ENCODE measurements at places on chromosomes 4 and X.

DNA sequence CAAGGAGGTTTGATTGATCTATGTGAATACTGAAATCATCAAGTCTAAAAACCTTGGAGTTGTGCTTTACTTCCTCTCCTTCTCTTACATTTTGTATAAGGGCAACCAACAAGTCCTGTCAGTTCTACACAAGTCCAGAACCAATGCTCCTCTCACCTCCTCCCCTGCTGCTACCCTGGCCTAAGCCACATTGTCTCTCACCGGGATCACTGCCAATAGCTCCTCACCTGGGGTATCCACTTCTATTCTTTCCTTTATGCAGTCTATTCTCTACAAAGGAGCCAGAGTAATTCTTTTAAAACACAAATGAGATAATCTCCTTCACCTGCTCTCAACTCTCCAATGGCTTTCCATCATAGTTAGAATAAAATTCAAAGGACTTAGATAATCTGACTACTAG is 13.3 kb upstream of the ARHGEF6 start:
- no peak for DNase-seq

GRCh38 chr4:30863021-30863420 is 142.9 kb downstream of the PCDH7 start:
- DNase-seq, result no peak

GRCh38 chrX:120302434-120302833 is 8.8 kb downstream of the TMEM255A start:
- DNase-seq, result peak; percentile 55

DNA sequence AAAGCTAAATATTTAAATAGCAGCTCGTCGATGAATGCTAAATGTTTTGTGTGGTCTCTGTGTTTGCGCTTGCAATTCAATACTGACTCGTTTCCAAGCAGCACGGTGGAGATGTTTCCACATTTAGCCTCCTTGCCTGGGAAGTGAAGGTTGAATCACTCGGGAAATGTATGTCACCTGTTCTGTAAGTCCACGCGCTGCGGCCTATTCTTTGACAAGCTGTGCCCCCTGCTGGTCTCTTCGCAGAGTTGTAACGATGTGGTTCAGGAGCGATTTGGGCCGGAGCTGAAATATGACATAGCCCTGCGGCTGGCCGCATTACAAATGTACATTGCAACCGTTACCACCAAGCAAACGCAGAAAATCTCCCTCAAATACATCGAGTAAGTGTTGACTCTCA is 89.6 kb upstream of the PRPS2 start:
- DNase-seq, result peak; percentile 6

DNA sequence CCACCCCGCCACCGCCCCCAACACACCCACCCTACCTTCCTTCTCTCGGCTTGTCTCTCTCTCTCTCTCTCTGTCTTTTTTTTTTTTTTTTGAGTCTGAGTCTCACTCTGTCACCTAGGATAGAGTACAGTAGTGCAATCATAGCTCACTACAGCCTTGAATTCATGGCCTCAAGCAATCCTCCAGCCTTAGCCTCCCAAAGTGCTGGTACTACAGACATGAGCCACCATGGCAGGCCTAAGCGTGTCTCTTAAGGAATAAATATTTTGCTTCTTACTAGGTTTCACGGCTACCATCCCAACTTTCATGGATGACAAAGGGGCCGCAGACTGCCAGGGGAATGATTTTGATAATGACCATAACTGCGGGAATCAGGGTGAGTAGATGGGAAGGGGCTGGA is 55.8 kb downstream of the SSX7 start:
- DNase-seq, result no peak

DNA sequence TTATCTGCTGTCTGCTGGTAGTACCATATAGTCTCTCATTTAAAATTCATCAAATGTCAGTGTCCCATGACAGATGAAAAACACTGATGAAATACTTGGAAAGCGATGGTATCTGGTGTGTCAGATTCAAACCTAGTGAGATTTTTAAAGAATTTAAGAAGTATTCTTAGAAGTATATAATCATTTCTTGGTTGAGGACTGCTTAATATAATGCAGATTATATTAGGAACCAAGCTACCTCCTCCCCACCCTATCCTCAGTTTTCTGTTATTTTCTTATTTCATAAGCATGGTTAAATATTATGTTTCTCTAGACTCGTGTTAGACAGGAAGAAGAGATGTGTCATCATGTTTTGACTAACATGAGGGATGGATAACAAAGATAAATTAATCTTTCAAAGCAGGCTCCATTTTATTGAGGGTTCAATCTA is 118.5 kb downstream of the GLUD2 start:
- DNase-seq, result no peak

DNA sequence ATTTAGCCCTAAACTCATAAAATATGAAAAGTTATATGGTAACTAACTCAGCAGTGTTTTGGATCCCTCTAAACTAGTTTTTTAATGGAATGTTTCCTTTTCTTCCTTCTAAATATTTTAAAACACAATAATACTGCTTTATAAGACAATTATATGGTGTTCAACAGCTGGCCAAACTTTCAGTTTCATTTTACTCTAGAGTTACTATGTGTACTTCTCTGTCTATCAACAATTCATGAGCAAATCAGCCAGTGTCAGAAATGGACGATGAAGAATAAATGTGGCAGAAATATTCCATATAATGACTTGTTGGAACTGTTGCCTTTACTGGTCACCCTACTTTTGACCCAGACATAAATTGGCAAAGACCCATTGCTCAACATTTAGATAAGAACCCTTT is 64.8 kb upstream of the CXXC4 start:
- DNase-seq, result no peak

DNA sequence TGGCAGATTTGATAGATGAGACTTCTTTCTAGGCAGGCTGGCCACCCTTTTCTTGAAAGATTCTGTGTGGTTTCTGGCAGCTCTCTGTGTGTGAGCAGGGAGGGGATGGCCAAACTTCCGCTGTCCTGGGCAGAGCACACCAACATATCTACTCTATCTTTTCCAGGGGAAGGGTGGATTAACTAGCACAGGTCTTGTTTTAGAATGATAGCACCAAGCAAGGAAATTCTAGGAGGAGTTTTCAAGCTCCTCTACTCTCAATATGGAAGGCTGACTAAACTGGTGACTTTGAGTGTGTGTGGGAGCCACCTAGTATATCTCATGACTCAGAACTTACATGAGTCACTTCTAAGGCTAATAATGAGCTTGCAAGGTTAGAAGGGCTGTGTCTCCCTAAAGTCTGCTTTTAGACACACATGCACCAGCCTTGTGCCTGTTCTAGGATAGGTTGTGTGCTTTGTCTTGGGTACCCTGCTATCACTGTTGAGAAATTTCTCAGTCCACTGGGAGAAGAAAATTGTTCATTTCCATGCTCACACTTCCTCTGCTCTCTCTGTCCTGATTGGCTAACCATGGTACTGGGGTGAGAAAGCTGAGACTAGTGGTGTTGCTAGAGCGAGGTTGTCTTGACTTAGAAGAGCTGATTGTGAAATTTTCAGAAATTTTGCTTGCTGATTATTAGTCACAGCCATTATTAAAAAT is 72.9 kb downstream of the YIPF6 start:
- DNase-seq, result peak; percentile 8

DNA sequence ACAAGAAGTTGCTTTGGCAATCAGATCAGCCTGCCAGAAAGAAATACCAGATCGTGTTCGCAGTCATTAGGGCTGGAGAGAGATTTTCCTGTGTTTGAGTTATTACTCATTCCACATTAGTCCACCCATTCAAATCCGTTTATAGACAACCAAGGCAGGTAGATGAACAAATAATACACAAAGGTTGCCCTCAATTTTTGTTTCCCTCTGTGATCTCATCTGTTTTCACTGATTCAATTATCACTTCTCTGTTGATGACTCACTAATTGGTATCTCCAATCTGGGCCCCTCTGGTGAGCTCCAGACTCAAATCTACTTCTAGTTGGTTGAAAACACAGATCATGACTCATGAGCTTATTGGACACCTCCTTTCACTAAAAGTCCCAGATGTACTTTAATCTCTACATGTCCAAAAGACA is 54.5 kb downstream of the CHM start:
- no peak for DNase-seq

DNA sequence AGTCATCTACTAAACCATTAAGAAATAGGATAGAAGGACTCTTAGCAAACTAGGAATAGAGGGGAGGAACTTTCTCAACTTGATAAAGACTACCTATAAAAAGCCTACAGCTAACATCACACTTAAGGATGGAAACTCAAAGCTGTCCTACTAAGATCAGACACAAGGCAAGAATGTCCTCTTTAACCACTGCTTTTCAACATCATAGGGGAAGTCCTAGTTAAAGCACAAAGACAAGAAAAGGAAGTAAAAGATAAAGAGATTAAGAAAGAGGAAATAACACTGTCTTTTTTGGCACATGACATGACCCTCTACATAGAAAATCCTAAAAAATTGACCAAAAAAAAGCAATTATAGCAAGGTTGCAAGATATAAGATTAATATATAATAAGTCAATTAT is 136.6 kb downstream of the FBXW7 start:
- DNase-seq, result peak; percentile 23

DNA sequence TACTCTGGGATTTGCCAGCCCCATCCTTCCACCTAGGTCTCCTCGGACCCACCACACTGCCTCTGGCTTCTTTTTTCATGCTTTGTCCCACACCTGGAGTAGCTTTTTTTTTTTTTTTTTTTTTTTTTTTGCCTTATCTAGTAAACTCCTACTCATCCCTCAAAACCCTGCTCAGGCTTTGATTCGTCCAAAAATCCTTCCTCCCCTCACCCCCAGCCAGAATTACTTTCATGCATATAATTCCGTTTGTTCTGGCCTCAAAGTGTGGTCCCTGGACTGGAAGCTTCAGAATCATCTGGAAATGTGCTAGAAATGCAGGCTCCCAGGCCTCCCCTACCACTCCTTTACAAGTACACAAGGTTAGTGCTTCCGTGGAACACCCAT is 320.1 kb downstream of the PTTG2 start:
- no peak for DNase-seq

DNA sequence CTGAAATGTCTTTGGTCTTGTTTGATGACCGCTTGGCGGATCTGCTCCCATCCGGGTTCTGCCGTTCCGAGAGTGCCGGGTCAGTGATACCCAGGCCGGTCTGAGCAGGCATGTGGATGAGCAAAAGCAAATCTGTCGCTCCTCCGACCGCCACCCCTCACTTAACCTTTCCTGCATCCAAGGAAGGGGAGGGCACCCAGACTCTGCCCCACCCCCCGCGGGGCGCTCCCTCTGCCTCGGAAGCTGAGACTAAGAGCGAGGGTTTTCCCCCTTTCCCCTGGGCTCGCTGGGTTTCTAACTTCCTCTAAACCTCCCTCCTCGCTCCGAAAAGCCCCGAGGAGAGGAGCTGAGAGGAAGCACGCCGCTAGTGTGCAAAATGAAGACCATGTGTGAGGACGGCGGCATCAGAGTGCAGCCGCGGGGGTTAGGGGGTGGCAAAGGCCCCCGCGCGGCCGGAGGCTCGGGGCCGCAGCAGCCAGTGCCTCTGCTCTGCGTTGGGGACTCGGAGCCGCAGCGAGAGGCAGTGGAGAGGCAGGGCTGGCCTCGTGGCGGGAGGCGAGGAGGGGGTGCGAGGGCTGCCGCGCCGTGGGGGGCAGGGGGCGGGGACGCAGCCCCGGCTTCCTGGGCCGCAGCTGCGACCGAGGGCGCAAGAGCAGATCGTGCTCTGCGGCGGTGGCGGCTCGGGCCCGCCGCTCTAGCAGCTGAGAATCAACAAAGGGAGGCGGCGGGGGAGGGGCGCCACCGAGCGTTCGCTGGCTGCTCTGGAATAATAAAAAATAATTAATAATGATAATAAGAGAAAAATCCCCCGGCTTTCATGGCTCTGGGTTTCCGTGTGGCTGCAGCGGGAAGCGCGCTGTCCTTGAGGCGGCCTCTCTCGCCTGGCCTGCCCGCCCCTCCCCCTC is 55.8 kb upstream of the BCOR start:
- peak; percentile 64 for DNase-seq

DNA sequence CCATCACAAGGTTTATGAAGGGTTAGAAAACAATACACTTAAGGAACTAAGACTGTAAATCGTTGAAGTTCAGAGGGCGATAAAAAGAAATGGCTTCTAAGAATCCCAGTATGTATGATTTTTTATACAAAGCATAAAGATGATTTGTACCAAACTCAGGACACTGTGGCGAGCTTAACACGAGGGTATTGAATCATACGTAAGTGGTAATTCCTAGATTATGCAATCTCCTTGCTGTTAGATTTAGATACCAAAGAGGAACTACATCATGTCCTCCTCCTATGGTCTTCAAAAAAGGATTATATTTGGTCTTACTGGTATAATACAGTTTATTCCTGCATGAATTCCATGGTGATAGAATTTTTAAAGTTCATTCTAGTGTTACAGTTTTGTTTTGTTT is 23.9 kb downstream of the NFKB1 start:
- DNase-seq, result no peak

GRCh38 chrX:97260679-97261078 is 377.0 kb downstream of the RPA4 start:
- no peak for DNase-seq

DNA sequence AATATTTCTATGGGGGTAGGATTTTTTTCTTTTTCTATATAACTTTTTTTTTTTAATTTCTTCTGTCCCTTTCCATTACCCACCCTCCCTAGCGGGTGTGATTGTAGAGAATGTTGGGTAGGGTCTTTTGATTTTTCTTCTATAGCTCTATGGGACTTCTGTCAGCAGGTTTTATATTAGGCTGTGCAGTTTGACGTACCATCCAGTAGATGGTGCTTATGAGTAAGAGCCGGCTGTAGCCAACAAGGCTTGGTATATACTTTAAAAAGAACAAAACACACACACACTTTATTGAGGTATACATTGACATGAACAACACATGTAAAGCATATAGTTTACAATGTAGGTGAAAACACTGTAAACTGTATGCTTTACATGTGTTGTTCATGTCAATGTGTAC is 247.9 kb upstream of the POF1B start:
- DNase-seq, result no peak

- no peak for DNase-seq
Measured at GRCh38 chrX:136829413-136829812, 48.7 kb upstream of the ARHGEF6 start.

DNA sequence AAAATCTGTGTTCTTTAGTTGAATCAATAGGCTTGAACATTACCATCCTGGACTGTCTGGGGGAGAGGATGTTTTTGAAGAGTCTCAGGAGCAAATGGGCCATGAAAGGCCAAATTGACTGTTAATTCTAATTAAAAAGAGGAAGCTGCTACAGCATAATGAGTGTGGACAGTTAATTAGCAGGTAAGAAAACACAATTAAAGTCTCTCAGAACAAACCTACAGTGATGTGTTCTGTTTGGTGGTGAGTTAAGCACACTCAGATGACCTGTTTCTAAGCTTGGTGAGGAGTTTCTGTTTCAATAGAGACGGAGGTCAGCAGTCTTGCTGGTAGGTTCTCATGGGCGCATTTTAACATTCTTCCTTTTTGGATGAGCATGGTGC is 68.1 kb downstream of the DRD5 start:
- DNase-seq, result peak; percentile 30

GRCh38 chrX:153685751-153686696 is 1.7 kb upstream of the SLC6A8 start:
- DNase-seq, result no peak

DNA sequence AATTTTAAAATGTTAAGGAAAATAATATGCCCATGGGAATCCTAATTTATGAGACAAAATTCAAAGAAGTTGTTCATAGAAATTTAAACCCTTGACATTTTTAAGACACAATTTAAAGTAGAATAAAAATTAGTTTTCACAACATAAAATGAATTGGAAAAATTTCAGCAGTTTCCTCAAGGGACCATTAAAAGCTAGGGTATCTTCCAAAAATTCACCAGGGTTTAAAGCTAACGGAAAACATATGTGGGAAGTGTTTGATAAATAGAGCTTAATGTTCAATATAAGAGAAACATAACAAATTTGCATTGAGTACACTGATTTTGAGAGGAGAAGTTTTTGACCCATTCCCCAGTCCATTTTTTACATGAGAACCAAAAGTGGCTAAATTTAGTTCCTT is 228.9 kb upstream of the TTC29 start:
- no peak for DNase-seq

- no peak for DNase-seq
Measured at GRCh38 chr4:83237591-83237990, 47.0 kb downstream of the COQ2 start.

Data from GM06990 (cell line).